ENCODE measurements at places on chromosomes 3 and 15.
A peak's percentile ranks its signal among the peaks of the same experiment; 100 is the strongest.

GRCh38 chr3:55523471-55523870 is 36.4 kb upstream of the WNT5A start:
- no peak for DNase-seq

DNA sequence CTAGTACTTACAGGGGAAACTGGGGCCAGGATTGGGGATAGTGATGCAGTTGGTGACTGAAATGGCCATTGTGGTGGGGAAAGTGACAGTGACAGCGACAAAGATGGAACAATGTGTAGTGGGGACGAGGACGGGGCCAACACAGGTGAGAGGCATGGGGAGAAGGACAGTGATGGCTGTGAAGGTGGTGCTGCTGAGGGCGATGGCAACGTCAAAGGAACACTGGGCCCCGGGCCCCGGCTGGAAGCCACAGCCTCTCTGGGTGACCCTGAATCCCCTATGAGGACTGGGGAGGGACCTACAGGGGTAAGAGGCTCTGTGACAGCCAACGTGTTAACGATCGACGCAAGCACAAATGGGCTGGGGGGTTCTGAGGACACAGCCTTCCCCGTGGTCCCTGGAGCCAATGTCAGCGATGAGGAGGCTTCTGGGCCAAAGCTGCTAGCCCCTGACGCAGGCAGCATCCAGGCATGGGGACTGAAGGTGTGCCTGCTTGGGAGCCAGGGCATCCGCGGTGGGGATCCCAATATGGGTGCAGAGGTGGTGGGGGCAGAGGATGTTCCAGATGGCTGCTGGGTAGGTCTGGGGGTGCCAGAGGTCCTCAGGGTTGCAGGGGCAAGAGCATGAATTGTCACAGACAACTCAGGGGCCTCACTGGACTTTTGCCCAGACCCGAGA is 25.2 kb upstream of the GOLGA6C start:
- no peak for DNase-seq

DNA sequence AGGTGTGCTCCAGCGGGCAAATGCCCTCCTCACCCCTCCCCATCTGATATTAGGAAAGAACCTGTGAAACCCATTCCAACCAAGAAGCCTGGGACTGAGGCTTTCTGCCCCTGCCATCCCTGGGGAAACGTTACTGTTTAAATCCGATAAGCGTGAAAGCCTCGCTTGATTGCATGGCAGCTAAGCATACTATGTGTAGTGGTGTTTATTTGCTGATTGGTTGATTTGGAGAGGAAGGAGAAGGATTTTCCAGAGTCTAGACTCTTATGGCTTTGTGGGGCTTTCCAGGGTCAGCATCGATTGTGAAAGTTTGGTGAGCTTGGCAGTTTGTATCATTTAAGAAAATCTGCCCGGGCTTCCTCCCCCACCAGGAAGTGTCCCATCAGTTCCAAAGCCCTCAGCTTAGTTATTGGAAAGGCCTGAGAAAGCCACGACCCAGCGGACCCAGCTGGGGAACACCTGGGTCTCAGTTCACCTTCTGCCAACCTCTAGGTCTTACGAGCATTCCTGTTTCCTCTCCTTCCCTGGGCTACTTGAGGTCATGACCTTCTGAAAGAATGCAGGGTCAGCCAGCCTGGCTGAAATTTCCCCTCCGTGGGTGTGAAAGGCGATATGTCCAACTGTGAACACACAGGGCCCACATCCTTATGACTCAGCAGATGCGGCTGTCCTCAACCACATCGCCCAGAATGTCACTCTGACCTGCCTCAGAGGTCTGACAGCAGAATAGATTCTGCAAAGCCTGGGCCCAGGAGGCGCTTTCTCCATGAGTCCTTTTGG is 62.8 kb upstream of the HERC1 start:
- DNase-seq, result peak; percentile 98

GRCh38 chr15:87570206-87570605 is 686.3 kb downstream of the NTRK3 start:
- DNase-seq, result no peak

GRCh38 chr3:6229778-6230410 is 631.0 kb upstream of the GRM7 start:
- DNase-seq, result no peak

DNA sequence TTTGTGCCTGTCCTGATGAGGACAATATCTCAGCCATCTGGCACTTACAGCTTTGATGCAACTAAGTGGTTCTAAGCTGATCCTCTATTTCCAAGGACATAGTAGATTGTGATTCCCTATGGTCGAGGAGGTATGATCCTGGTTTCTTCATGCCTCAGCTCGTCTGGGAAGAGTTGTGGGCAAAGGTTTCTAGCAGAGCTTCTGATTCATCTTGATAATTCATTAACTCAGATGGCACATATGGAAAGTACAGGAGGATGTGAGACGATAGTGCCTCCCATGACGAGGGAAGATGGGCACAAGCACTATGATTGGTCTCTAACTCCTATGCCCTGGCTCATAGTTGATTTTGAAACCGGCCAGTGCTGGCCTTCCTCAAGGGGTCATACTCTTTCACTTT is 334.2 kb upstream of the SEMA6D start:
- no peak for DNase-seq

DNA sequence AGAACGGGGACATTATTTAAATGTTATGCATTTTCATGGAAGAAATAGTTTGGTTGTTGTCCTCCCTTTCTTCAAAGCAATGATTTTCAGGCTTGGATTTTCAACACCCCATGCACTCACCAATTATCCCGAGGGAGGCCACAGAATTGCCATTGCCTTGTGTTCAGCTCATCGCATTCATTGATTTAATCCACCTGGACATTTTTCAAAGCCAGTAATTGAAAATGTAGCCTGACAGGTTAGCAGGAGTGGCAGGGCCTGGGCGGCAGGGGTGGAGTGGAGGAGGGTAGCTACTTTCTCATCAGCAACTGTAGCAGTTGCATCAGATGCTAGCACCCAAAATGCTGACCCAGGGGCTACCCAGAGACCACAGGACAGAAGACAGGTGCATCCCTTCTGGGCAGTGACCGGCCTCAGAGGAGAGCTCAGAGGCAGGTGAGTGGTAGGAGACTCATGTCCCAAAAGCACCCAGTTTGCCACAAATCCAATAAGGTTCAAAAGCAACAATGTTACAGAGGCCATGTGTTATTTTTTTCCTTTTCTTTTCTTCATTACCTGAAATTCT is 242.4 kb downstream of the CD47 start:
- DNase-seq, result no peak

DNA sequence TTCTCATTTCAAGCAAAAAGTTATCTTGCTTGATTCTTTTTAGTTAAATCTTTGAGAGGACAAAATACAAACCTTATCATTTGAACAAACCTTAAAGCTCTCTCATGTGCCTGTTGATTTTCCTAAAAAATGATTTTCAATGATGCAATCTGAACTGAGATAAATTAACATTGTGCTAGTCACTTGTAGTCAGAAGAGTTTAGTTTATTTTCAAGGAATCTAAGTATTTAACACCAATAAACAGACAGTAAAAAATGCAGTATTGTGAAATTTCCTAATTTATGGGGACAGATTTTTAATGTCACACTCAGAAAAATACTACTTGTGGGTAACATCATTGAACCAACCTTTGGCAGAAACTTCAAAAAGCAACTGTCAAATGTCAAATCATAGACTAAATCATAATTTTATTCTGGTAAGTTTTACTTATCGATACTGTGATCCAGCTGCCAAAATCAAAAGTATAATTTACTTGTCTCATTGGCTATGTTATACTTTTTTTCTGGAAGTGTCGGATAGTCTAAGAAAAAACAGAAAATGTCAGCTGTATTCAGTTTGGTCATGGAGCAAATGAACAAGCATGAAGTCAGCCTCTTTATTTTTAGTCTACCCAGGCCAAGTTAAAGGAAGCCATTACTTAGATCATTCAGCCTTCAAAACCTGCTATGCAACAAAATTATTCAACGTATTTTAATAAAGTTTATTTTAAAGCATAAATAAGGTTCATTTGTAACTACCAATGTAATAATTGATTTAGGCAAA is 52.4 kb upstream of the FNDC3B start:
- no peak for DNase-seq

GRCh38 chr3:62496503-62496902 is 123.2 kb upstream of the FEZF2 start:
- no peak for DNase-seq
